ENCODE measurements at places on chromosomes 11 and 22.

- no peak for DNase-seq
Observed at GRCh38 chr11:114964676-114965214, 286.4 kb downstream of the NXPE2 start.

- no peak for DNase-seq
Observed at GRCh38 chr11:6156628-6157359, 13.3 kb downstream of the OR52B2 start.

DNA sequence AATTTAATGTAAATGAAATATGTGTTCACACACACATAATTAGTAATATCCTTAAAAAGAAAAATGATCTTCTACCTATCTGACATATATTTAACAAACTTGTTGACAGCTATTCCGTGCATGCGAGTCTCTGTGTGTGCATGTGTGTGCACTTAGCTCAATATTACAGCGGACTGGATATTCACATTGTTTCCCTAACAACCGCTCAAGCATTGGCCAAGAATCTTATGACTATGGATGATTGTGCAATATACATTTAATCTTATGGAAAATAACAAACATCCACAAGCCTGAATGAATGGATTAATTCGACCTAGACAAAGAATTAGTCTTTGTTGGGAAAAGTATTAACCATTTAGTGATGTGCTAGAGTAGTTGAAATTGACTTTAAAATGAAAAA, 1078.6 kb downstream of the LRRC4C start:
- DNase-seq = no peak

DNA sequence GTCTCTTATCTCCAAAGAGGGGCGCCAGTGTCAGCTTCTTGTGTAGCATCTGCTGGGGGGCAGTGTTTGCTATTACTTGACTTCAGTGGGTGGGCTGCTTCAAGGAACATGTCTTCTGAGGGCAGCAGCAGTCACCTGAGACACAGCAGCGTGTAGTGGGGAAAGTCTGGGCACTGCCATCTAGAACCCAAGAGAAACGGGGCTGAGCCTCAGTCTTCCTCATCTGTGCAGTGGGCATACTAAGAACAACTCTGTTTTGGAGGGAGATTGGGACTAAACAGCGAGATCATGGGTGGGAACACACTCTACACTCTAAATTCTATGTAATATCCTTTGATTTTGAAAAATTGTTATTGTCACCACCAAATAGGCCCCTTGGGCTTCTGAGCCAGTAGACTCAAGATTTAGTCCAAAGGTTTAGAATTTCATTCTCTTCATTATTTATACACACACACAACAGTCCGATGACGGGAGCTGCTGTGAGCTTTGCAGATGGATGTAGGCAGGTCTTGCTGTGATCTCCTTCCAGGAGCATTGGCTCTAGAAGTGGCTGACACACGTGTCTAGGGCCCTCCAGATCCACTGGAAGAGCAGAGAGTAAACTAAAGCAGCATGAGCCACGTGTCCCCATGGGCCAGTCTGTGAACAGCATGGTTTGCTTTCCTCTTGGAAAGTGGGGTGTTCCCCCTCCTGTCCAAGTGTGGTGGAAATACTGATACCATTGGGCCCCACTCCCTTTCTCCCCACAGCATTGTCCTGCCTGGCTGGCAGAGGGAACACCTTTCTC, 51.8 kb downstream of the TRAF6 start:
- DNase-seq = no peak

DNA sequence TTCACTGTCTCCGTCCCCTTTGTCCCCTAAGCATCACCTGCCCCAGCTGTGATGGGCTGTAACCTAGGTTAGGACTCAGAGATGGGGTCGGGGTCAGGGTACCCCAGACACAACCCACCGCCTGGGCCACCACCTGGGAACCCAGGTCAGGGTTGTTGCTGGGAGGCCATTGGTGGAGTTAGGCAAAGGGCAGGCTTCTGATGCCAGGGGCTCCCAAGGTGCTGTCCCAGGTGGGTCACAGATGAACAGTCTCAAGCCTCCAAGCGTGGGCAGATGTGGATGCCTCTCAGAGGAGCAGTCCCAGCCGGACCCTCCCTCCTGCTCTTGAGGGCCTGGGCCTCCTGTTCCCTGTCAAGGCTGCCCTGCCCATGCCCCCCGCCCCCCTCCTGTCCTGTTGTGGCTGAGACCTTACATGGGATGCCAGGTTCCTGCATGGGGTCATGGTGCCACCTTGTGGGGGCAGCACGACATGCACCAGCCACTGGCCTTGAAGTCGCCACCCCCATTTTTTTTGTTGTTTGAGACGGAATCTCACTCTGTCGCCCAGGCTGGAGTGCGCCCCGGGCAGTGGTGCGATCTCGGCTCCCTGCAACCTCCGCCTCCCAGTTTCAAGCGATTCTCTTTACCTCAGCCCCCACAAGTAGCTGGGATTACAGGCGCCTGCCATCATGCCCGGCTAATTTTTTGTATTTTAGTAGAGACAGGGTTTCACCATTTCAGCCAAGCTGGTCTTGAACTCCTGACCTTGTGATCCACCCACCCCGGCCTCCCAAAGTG, 12.1 kb downstream of the GATD1 start:
- DNase-seq = peak; percentile 42

GRCh38 chr22:20176421-20177085, 25.7 kb upstream of the CCDC188 start:
- DNase-seq = no peak

- no peak for DNase-seq
Observed at GRCh38 chr11:108122166-108122628, 830 bp downstream of the ACAT1 start.

GRCh38 chr11:27514558-27514957, 8.0 kb upstream of the LIN7C start:
- DNase-seq = no peak

DNA sequence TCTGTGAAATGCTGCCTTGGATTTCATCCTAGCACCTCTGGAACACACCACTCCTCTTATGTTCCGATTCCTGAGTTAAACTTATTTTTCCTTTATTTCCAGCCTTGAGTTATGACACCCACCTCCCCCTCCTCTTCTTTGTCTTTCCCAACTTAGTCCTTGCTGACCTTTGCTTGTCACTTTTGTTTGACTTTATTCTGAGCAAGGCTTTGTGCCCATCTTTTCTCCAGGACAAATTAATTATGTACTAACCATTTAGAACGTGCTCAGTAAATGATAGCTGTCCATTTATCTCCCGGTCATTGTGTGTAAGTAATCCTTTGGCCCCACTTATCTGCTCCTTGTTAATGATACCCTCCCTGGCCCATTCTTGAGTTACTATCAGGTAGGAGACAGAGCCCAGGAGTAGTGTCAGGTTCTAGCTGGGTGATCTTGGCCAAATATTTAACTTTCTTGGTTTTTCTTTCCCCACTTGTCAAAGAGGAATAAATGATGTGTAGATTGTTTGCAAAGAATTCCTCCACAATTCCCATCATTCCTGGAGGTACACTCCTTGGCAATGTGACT, 44.2 kb downstream of the EXPH5 start:
- DNase-seq = no peak

DNA sequence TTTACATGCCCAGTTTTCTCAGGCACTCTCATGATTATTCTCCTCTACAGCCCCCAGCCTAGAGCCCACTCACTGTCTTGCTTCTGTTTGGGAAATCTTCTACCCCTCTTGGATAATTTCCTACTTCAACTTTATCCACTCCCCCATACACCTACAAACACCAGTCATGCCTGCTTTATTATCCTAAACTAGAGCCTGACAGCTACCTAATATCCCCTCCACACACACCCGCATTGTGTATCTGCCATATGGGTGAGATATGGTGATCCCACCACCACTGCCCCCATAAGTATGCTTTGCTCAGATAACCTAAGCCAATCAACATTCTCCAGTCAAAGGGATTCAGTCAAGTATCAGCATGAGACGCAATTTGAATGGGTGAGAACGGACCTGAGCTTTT, 15.3 kb upstream of the FJX1 start:
- DNase-seq = no peak

- DNase-seq = no peak
Observed at GRCh38 chr11:68322052-68322430, 9.7 kb downstream of the LRP5 start.

DNA sequence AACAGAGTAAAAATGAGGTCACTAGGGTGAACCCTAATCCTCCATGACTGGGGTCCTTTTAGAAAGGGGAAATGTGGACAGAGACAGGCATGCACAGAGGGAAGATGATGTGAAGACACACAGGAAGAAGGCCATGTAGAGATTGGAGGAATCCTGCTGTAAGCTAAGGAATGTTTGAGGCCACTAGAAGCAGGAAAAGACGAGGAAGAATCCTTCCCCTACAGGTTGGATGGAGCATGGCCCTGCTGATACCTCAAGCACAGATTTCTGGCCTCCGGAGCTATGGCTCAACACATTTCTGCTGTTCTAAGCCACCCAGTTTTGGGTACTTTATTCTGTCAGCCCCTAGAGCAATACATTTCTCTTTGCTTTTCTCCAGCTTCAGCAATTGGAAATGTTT, 486.9 kb downstream of the MIAT start:
- DNase-seq = no peak

DNA sequence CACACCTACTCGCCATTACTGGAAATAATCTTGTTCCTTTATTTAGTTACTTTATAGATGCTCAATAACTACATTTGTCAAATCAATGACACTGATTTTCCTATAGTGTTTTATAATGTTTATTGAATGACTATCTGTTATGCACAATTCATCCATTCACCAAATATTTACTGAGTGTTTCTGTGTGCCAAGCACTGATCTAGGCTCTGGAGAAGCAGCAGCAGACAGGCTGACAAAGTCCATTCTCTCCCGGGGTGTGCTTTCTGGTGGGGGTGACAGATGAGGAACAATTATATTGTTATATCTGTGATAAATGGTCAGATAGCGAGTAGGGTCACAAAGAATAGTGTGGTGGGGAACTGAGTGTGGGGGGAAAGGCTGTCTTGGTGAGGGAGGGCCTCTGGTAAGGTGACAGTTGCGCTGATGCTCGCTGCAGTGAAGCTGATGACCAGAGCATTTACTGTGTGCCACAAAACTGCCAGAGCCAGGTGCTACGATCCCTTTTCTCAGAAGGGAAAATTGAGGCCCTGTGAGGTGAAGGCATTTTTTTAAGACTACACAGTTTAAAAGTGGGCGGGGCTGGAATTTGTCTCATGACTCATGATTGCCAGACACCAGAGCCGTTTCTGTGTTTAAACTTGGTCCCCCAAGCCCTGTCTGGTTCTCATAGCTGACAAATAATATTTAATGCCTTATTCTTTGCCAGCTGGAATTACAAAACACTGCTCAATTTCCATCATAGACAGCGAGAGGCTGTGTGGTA, 10.2 kb downstream of the PACS1 start:
- DNase-seq = peak; percentile 48

- no peak for DNase-seq
Observed at GRCh38 chr11:58576887-58577471, 1.3 kb upstream of the LPXN start.

GRCh38 chr11:93591247-93591898, 48.2 kb upstream of the SMCO4 start:
- DNase-seq = no peak

GRCh38 chr11:115459563-115459962, 44.7 kb downstream of the CADM1 start:
- DNase-seq = no peak

GRCh38 chr11:26947379-26947844, 46.5 kb upstream of the FIBIN start:
- DNase-seq = no peak

DNA sequence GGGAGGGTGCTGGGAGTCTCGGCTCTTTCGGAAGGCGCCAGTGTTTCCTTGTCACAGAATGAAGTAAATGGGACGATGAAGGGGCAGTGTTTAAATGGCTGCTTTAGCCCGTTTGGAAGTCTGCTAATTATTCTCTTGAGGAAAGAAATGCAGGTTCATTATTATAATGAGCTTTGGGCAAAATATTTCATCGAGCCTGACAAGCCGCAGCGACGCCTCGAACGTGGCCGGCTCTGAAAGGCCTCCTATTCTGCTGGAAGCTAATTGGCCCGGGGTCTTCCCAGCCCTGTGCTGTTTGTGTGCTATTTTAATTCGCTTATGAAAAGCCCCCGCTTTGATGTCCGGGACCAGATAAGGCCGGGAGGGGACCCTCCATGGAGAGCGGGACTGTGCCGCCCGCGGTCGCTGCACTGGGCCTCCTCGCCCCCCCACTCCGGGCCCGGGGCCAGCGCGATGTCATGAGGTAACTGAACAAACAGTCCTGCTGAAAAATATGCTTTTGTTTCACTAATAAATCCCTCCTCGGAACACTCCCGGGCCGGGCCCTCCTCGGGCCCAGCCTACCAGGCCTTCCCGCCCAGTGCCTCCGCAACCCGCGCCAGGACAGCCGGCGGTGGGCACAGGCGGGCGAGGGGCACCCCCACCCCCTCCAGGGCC, 78.4 kb downstream of the CDKN1C start:
- DNase-seq = no peak

DNA sequence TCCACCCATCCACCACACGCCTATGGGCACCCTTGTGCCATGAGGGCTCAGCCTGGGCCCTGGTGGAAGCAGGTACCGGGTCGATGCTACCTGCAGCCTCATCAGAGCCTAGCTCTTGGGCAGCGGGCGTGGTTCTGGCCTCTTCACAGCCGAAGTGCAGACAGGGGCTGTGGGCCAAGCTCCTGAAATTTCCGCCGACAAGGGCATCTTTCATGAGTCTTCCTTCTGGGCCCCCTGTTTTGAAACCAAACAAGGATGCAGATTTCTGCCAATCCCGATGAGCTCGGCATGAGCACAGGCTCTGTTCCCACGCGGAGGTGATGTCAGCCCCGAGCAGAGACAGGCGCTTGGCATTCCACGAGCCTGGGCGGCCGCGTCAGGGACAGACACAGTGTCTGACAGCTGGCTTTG, 22.6 kb upstream of the MGAT3 start:
- no peak for DNase-seq

- DNase-seq = no peak
Observed at GRCh38 chr11:63448646-63449045, 42.3 kb downstream of the PLAAT5 start.

Data from activated T-helper 9 cell treated with anti-CD3 and anti-CD28 coated beads, Interleukin-2, amount 50 U/mL, for 16 hours (primary cell).